Stimulated activated CD4-positive, alpha-beta T cell treated with anti-CD3 and anti-CD28 coated beads, Interleukin-4, amount 100 ng/mL, for 1 hour (primary cell): ENCODE measurements at places on chromosomes 2 and 18.

- DNase-seq, result no peak
These were observed 40.0 kb upstream of the BMP10 start for GRCh38 chr2:68911246-68911645.

GRCh38 chr2:100437751-100438150 lies 20.3 kb upstream of the CHST10 start:
- no peak for DNase-seq

- no peak for DNase-seq
These were observed 24.8 kb downstream of the SP3 start for GRCh38 chr2:173940208-173941020.

DNA sequence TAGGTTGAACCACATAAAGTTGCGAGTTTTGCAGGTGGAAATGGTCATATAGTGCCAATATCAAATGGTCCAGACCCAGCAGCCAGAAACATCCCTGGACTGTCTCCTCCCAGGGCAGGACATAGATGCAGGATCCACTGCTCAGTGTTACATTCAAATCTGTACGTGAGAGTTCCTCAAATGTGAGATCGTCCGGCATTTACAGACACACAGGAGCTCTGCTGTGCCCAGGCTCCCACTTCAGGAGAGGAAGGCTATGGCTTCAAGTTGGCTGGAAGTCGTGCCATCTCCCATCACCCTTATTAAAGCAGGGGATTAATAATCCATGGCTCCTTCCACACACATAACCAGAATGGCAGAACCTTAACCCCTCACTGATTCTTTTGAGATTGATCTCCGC lies 688.2 kb upstream of the HS6ST1 start:
- no peak for DNase-seq

- no peak for DNase-seq
These were observed 70.8 kb upstream of the CTAGE1 start for GRCh38 chr18:22488554-22488953.

- no peak for DNase-seq
These were observed 62.0 kb downstream of the GPR39 start for GRCh38 chr2:132478461-132479105.

GRCh38 chr2:101745711-101746694 lies 48.5 kb downstream of the MAP4K4 start:
- no peak for DNase-seq

DNA sequence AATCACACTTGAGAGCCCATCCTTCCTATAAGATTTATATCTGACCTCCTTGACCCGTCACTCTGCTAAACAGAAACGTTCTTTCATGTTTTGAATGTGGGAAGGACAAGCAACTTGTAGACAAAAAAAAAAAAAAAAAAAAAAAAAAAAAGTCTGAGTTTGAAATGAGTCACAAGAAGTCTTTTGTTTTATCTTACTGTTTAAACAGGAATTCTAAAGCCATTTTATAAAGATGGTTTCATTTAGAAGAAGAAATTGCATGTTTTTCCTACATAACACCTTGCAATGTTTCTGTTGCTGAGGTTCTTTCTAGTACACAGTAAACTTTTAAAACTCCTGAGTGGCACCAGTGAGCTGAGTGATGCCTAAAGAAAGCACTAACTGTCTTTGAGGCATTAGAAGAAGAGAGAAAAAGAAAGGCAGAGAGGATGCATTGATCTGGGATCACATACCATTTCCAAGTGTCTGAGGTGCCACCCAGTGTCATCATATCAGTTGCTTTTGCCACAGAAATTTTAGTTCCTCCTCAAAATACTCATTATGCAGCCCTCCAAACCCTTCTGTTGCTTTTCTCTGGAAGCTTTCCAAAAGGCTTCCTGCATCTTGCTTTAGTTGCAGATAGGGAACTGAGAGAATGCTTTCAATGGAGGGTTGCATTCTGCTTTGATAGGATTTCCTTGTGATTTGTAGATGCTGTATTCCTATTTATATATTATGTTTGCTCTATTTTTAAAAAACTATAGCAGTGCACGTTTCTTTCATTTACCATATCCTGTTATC lies 69.1 kb downstream of the ACVR2A start:
- no peak for DNase-seq

DNA sequence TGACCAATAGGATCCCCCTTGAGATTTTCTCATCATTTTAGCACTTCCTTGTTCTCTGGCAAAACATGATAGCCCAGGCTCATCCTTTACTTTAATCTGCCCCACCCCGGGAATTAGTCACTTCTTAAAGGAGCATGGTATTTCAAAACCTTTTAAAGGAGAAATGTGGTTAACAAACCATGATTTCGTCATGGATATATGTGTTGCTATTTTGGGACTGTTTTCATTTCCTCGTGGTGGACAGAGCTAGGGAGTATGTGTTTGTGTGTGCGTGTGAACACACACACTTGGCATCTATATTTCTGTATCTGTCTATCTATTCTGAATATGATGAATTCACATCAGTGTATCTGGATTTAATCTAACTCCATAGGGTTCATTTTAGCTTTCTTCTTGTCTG lies 128.1 kb downstream of the BIRC6 start:
- no peak for DNase-seq

- DNase-seq, result no peak
These were observed 39.9 kb downstream of the CROCC2 start for GRCh38 chr2:240946046-240946445.

- DNase-seq, result no peak
These were observed 30.9 kb upstream of the EML6 start for GRCh38 chr2:54692556-54692955.

DNA sequence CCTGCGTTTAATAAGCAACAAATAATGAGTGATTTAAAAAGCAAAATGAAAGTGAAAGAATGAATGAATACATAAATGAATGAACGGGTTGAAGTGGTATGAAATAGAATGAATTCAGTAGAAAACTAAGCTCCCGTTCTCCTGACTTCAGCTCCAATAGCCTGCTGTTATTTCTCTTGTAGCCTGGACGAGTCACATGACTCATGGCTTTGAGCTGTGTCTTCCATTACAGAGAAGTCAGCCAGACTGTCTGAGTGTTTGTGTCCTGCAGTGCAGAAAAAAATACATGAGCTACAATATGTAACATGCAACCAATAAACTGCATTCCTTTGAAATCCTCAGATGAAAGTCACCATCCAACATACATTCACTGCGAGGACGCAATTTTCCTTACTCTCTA lies 21.2 kb downstream of the SCG2 start:
- no peak for DNase-seq

GRCh38 chr2:180343528-180344345 lies 336.6 kb upstream of the CWC22 start:
- no peak for DNase-seq

- no peak for DNase-seq
These were observed 13.0 kb downstream of the SIGLEC15 start for GRCh38 chr18:45838302-45839070.

DNA sequence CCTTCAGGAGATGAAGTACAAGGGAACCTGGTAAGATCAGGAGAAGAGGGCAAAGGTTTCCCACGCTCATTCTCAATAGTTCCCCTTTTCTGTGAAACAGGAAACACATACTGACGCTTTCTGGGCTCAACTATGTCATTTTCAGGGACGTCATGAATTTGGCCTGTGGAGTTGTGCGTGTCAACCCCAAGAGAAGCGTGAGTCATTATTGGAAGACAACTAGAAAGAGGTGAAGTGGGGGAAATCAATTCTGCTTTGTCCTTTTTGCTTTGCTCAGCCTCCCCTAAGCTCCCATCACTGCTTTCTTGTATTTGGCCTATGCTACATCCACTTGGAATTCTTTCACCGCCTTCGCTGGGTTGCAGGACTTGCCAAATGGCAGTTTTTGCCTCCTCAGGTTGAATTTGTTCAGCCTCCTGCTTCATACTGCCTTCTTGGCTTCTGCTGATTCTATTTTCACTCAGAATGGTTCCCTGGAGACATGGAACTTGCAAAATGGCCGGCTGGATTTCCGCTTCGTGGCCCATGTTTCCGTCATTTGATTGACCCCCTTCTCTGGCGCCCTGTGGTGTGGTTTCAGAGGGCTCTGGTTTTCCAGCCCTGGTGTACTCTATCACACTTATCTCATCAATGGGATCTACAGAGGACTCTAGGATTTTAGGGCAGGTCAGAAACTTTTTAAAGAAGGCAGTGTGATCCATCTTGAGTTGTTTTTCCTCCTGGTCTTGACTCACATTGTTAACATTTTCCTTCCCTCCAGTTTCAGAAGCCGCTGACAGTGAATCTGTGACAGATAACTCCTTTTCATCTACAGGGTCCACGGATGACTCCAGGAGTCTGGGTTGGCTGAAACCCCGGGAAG lies 93.3 kb downstream of the ALPK2 start:
- DNase-seq, result no peak

- no peak for DNase-seq
These were observed 68.9 kb downstream of the PTRHD1 start for GRCh38 chr2:24724111-24724775.

DNA sequence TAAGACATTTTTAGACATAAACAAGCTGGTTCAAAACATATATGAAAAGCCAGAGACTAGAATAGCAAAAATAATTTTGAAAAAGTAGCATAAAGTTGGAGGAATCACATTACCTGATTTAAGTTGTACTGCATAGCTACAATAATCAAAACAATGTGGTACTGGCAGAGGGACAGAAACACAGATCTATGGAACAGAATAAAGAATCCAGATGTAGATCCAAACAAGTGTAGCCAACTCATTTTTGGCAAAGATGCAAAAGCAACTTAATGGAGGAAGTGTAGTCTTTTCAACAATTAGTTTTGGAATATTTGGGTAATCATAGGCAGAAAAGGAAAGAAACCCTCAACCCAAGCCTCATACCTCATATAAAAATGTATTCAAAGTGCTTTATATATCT lies 278.7 kb upstream of the ZNF521 start:
- DNase-seq, result no peak

DNA sequence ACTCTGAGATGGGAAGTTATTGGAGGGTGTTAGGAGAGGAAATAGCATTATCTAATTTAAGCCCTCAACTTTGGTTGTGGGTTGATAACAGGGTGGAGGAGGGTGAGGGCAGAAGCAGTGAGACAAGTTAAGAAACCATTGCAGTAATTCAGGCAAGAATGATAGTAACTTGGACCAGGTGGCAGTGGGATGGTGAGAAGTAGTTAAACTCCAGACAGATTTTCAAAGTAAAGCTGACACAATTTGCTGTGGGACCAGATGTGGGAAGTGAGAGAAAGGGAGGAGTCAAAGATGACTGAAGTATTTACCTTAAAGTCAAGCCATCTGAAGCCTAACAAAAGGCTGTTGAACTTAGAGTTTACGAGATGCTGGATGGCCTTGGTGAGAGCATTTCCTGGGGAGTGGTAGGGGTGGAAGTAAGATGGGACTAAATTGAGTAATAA lies 163.2 kb upstream of the KLF7 start:
- no peak for DNase-seq

GRCh38 chr2:82246220-82246775 lies 1941.7 kb upstream of the LRRTM1 start:
- DNase-seq, result no peak

GRCh38 chr2:224354632-224355211 lies 47.2 kb downstream of the FAM124B start:
- no peak for DNase-seq

GRCh38 chr2:18346344-18346743 lies 214.1 kb downstream of the RDH14 start:
- DNase-seq, result no peak
